A549 treated with AZD2906 at 1 μM for 4 hours (cell line): ENCODE measurements at places on chromosomes 12 and 14. TPM values are rescaled to one million over a fixed set of nuclear protein-coding genes. Genes with fewer than 3 reads are reported as not detected.

Gene AQP2
- total RNA-seq: not detected in 5 replicates

Gene TMEM229B
- total RNA-seq: 0.17 to 0.32 TPM (median 0.19 TPM) in 5 replicates

Gene GNPTAB
- total RNA-seq: 10.8 to 14.7 TPM (median 12.4 TPM) in 5 replicates

Gene BAZ2A
- total RNA-seq: 28.9 to 40.4 TPM (median 35.6 TPM) in 5 replicates

Gene SERPINA9
- 0.07 to 0.09 TPM in 2 of 5 replicates, not detected in the others for total RNA-seq

Gene SNRPF
- 101 to 140 TPM (median 119 TPM) in 5 replicates for total RNA-seq

Gene TBC1D30
- 0.81 to 1.4 TPM (median 1.2 TPM) in 5 replicates for total RNA-seq

Gene MIA2
- total RNA-seq: 19.0 to 20.7 TPM (median 19.5 TPM) in 5 replicates

Gene MYF6
- total RNA-seq: not detected in 5 replicates

Gene SSTR1
- total RNA-seq: 0.02 to 0.03 TPM (median 0.02 TPM) in 3 of 5 replicates, not detected in the others

Gene TAS2R46
- total RNA-seq: not detected in 5 replicates

Gene ZFHX2
- 0.35 to 0.95 TPM (median 0.56 TPM) in 5 replicates for total RNA-seq

Gene KRT7
- total RNA-seq: 5,269 to 6,220 TPM (median 5,903 TPM) in 5 replicates

Gene SIX6
- not detected in 5 replicates for total RNA-seq

Gene CD69
- total RNA-seq: not detected in 5 replicates

Gene PLEK2
- total RNA-seq: 16.7 to 18.8 TPM (median 17.4 TPM) in 5 replicates

Gene SLC6A12
- 0.82 to 1.2 TPM (median 1.0 TPM) in 5 replicates for total RNA-seq

Gene MYO1H
- not detected in 5 replicates for total RNA-seq

Gene RBM25
- total RNA-seq: 45.0 to 66.5 TPM (median 49.8 TPM) in 5 replicates

Gene P2RX7
- total RNA-seq: not detected in 5 replicates

Gene KCNC2
- not detected in 5 replicates for total RNA-seq
